ENCODE measurements at places on chromosomes 1 and 21.

DNA sequence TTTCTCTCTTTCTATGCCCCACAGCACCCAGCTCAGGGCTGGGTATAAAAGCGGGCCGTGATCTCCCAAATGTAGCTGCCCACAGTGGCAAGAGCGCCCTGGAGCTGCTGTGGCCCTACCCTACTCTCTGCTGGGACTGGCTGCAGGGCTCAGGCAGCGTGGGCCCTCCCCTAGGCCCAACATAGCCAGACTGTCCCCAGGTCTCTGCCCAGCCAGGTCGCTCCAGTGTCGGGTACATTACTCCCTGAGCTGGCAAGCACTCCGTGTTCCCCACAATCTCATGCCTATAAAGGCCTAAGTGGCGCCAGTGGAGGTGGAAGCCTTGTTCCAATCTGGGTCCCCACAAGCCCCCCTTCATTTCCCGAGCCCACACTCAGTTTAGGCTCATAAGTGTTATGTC lies 66.2 kb downstream of the GLIS1 start:
- DNase-seq = no peak

GRCh38 chr1:18957532-18958300 lies 1.2 kb upstream of the IFFO2 start:
- no peak for DNase-seq

GRCh38 chr1:180849031-180849775 lies 63.5 kb upstream of the KIAA1614 start:
- DNase-seq = no peak

DNA sequence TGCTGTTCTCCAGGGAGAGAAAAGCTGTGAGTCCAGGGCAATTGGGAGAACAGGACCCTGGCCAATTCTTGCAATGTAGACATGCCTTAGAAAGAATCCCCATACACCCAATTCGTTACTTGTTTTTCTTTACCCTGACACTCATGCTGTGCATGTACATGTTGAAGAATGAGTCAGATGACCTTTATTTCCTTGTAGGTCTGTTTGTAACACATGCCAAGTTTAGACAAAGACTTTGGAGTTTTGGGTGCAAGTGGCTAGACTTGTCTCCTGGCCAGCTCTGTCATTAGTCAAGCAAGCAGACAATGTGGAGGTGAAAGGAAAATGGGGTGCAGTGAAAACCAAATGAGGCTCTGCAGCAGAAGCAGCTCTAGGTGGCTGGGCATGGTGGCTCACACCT lies 38.1 kb downstream of the GNPAT start:
- no peak for DNase-seq

DNA sequence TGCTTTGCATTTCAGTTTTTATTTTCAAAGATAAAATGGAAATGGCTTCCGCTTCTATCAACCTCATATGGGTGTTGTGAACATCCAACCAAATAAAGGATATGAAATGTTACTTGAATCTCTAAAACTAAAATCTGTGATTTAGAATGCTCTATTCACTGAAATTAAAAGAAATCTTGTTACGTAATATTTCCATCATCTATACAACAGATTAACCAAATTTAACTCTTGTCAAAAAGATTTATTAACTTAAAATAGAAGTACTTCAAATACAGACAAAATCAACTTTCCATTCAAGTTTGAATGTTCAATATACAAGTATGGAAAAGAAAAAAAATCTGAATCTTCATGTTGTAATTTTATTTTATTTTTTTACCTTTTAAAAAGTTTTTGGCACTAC lies 18.7 kb downstream of the PRPF38A start:
- DNase-seq = no peak

- no peak for DNase-seq
Measured at GRCh38 chr1:211415700-211416099, 76.3 kb downstream of the RD3 start.

- no peak for DNase-seq
Measured at GRCh38 chr1:13694886-13695684, 4.9 kb upstream of the PRDM2 start.

DNA sequence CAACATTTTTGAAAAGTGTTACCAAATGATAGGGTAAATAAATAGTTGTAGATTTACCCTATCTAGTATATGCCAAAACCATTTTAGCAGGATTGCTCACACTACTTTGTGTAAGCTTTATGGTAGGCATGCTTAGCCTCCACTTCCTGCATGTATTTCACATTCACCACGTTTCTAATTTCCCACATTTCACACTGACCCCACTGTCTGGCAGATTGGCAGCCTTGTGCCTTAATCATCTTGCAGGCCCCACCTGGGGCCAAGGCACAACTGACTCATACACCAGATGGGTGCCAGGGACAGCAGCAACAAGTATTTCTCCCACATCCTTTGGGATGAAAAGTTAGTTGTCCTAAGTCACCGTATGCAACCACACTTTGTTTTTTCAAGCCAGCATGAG lies 21.2 kb upstream of the CENPF start:
- DNase-seq = no peak

DNA sequence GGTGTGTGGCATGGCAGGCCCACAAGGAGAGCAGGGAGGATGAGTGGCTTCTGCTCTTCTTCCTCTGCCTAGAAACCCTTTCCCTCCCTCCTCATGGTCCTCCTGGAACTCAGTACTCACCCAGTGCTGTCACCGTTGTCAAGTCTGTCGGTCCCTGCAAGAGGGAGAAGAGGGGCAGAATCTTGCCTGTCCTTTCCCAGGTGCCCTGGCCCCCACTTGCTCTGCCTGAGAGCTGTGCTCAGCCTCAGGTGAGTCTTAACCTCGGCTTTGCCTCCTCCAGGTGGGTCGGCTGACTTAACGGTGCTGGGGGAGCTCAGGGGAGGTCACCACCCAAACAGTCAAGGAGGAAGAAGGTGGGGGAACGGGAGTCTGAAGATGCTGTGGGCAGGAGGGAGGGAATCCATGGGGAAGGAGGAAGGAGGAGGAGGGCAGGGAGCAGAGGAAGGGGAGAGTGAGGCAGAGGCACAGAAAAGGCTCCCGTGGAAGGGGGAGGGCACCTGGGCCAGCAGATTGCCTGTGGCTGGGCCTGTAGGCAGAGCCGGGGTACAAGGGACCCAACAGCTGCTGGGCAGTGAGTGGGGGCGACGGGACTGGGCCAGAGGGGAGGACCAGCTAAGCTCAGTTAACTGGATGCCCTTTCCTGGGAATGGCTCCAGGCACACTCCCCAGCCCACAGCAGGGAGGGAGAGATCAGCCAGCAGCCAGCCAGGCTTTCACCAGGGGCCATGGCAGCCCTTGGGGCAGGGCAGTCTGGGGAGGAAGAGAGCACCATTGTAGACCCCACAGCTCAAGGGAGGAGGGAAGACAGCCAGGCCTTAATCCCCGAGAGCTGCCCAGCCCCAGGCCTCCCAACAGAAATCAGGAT lies 26.3 kb downstream of the CTNNBIP1 start:
- no peak for DNase-seq

- no peak for DNase-seq
Measured at GRCh38 chr1:175167861-175168260, 24.7 kb downstream of the KIAA0040 start.

DNA sequence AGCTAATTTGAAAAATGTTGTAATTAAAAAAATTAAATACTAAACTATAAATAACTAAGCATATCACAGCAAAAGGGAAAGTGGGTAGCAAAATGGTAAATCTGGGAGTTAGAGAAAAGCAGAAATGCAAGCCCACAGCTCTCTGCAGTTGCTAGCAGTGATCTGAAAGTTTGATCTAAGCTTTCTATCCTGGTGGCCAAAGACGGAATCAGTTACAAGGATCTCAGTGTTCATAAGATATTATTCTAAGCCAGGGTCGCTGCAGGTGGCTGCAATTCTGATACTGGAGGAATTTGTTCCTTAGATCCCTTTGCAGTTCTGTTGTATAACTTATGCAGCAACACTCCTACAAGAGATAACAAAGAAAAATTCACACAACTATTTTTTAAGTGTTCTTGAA lies 363.7 kb downstream of the SETD4 start:
- no peak for DNase-seq

DNA sequence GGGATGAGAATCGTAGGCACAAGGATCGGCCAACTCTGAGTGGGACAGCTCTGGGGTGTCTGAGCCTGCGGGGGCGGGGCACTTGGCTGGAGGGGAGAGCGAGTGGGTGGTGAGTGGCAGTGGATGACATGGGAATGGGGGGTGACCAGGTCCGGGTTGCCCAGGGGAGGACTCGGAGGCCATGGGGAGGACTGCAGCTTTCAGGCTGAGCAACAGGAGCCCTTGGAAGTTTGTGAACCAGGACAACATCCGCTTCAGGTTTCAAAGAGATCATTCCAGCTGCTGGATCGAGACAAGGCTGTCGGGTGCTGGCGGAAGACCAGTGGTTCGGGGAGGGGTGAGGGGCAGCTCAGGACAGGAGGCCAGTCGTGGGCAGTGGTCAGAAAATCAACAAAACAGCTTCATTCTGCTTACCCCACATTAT lies 124.4 kb upstream of the IRF2BP2 start:
- no peak for DNase-seq

- no peak for DNase-seq
Measured at GRCh38 chr1:85850238-85850637, 142.0 kb upstream of the ZNHIT6 start.

- no peak for DNase-seq
Measured at GRCh38 chr1:183551924-183552323, 38.3 kb downstream of the NCF2 start.

DNA sequence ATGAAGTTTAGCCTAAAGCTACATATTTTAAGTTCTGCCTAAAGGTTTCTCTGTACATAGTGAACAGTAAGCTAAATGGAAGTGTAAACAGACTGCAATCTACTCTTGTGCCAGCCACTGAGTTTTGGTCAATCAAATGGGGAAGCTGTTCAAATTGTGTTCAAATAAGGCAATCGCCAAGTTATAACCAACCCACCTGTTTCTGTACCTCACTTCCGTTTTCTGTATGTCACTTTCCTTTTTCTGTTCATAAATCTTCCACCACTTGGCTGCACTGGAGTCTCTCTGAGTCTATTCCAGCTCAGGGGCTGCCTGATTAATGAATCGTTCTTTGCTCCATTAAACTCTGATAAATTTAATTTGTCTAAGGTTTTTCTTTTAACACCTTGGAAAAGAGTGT lies 10.8 kb upstream of the THEM4 start:
- DNase-seq = no peak

DNA sequence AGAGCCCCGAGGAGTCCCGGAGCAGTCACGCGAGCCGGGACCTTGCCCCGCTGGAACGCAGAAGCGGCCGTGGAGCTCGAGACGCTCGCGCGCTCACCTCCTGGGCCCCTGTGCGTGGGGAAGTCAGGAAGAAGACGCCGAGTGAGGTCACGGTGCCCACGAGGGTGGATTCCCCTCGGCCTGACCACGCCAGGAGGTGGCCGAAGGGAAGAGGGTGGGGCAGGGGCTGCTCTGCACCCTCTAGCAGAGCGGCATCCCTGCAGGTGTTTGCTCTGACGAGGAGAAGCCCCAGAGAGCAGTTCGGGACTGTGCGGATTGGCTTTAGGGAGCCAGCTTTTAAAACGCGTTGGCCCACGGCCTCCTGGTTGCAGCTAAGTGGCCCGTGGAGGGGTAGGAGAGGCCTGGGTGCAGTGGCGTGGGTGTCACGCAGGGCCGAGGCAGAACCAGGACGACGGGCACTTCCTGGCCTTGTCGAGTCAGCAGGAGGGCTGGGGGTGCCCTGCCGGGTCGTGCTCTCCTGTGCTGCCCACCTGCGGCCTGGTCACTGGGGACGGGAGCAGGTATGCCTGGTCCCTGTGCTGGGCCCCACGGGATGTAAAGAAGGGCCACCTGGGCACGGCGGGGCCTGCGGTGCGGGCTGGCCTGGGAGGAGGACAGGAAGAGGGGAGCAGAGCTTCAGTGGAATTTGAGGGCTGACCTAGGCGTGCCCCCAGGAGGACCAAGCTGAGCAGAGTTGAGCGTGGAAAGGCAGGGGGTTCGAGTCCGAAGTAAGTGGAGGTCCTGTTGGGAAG lies 1.0 kb downstream of the PDXK start:
- no peak for DNase-seq

- no peak for DNase-seq
Measured at GRCh38 chr1:66266350-66266749, 267.6 kb upstream of the SGIP1 start.

DNA sequence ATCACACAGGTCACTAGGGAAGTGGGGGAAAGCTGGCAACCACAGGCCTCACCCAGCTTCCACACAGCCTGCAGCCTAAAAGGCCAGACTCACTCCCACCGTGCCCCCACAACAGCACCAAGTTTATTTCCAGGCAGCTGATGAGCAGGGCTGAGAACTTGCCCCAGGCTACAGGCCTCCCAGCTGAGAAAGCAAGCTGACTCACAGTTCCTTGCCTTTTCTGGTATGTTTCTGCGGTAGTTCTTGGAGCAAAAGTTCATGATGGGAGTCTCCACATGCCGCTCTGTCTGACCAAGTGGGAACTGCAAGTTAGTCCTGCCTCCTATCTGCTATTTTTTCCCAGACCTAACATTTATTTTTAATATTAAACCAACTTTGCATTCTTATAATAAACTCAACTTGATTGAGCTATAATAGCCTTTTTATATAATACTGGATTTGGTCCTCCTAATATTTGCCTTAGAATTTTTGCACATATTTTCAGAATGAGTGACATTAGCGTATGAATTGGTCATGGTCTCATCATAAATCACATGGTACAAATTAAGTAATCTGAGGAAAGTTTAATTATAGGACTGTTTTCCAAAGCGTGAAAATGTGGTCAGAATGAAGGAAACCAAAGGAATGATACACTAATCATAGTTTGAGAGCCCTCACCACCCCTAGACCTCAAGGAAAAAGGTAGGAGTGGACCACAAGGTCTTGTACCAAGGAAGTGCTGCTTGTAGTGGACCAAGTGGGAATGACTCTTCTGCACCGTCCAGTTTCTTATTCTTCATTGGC lies 30.7 kb downstream of the RPAP2 start:
- DNase-seq = no peak

- DNase-seq = no peak
Measured at GRCh38 chr1:107946794-107947193, 18.2 kb downstream of the VAV3 start.

DNA sequence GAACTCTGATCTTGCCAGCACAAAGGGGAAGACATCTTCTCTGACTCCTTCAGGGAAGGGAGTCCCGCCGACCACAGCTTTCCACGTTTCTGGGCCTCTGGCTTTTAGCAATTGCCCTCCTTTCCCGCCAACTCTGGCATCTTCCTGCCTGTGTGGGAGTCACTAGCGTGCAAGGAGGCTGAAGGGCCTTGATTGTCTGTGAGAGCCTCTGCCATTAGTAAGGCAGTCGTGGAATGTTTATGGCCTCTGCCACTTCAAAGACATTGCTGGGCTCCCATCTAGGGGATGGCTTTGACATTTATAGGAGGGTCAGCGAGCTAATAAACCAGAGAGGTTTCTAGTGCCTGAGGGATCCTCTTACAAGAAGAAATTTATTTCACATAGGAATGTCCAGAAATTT lies 14.3 kb upstream of the PROK1 start:
- no peak for DNase-seq

DNA sequence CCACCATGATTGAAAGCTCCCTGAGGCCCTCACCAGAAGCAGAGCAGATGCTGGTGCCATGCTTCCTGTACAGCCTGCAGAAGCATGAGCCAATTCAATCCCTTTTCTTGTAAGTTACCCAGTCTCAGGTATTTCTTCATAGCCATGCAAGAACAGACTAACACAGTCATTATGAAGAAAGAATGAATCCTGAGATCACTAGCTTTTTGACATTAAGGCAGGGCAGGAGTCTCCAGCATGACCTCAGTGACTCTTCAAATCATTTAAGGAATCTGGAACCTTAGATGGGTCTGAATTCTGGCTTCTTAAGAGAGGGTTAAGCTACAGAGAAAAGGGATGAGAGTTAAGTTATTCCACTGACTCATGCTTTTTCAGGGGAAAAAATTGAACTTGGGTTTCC lies 79.0 kb downstream of the PTPN14 start:
- no peak for DNase-seq

- DNase-seq = no peak
Measured at GRCh38 chr1:185559684-185560331, 174.4 kb upstream of the HMCN1 start.

- DNase-seq = no peak
Measured at GRCh38 chr1:206722751-206723461, 38.2 kb downstream of the MAPKAPK2 start.

Measured in activated T-helper 1 cell treated with Interleukin-2 at 50 U/mL for 16 hours (primary cell).